ENCODE measurements at places on chromosomes 11 and 22. TPM values are rescaled to one million over a fixed set of nuclear protein-coding genes. Genes with fewer than 3 reads are reported as not detected.

DNA sequence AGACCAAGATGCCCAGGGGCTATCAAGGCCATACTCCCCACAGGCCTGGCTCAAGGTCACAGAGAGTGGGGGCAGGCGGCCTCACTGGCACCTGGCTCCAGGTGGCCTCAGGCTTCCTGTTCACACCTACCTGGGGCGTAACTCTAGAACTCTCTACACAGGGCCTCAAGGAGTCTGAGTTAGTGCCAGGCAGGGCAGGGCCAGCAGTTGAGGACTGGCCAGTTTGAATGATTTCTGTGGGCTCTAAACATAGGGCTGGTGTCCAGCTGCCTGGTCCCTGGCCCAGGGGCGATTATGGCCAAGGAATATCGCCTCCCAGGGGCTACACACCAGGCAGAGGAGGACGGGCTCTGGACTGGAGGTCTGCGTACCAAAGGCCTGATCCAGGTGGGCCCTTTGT, 79.2 kb downstream of the WNT7B start:
- H3K36me3 ChIP-seq, result no peaks in the 10 kb centered on the region
- H3K4me1 ChIP-seq, result no peaks in the 10 kb centered on the region
- no peak for DNase-seq
- H3K4me3 ChIP-seq, result no peak overlapping the region

Gene DBX1
- total RNA-seq, result not detected

DNA sequence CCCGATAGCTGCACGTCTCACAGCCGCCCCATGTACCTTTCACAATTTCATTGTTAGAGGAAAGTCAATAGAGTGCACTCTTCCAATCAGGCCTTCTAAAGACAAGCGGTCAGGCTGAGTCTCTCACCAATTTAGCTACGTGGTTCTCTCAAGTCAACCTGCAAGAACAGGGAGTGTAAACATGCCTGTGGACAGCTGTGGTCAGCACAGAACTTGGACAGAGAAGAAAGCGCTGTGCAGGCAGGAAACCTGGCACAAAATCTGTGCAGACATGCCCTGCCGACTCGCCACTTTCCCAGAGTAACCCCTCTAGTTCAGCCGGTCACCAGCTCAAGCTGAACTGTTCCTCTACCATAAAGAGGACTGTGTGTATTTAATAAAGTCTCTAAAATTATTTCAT, 39.5 kb downstream of the CHKA start:
- no peaks in the 10 kb centered on the region for H3K27me3 ChIP-seq
- no peaks in the 10 kb centered on the region for H3K4me1 ChIP-seq
- H3K27ac ChIP-seq, result no peak overlapping the region
- H3K36me3 ChIP-seq, result peaks cover 2% of the 10 kb centered on the region

GRCh38 chr11:132604431-132604830, 927.9 kb downstream of the OPCML start:
- no peak overlapping the region for H3K4me3 ChIP-seq
- H3K36me3 ChIP-seq, result no peaks in the 10 kb centered on the region
- H3K4me1 ChIP-seq, result no peaks in the 10 kb centered on the region
- H3K27me3 ChIP-seq, result peaks cover 3% of the 10 kb centered on the region
- H3K27ac ChIP-seq, result no peak overlapping the region

Gene BRSK2
- 0.37 TPM for total RNA-seq

DNA sequence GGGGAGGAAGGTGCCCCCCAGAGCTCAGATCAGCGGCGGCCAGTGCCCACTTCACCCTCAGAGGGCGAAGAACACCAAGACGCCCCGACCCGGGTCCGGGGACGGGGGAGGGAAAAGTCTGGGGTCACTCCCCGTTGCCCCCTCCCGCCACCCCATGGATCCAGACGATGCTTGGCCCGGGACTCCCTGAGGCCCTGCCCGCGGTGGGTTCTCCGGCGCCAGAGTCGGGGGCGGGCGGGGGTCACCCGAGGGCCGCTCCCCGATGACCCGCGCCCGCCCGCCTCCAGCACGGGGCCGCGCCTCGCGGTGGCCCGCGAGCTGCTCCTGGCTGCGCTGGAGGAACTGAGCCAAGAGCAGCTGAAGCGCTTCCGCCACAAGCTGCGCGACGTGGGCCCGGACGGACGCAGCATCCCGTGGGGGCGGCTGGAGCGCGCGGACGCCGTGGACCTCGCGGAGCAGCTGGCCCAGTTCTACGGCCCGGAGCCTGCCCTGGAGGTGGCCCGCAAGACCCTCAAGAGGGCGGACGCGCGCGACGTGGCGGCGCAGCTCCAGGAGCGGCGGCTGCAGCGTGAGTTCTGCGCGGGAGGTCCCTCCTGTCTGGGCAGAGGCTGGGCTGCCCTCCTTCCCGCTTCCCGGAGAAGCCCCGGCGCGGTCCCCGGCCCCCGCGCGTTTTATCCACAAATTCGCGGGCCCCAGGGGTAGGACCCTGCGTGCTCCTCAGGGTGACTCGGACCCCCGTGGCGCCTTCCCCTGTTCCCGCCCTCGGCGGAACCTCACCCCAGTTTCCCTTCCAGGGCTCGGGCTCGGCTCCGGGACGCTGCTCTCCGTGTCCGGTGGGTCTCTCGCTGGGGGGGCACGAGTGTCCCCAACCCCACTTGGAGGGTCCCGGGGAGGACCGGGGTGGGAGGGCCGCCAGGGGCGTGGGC, 1.1 kb downstream of the NLRP6 start:
- H3K4me1 ChIP-seq, result peaks cover 31% of the 10 kb centered on the region
- peak overlapping the region; percentile 97 for H3K4me3 ChIP-seq
- peaks cover 55% of the 10 kb centered on the region for H3K36me3 ChIP-seq
- peak; percentile 68 for DNase-seq
- H3K27ac ChIP-seq, result peak overlapping the region; percentile 99

Gene GRM5
- not detected for total RNA-seq

- no peak for DNase-seq
- no peaks in the 10 kb centered on the region for H3K36me3 ChIP-seq
- peaks cover 15% of the 10 kb centered on the region for H3K27me3 ChIP-seq
- H3K27ac ChIP-seq, result peak within 1 kb of the TSS; percentile 21
- peaks cover 2% of the 10 kb centered on the region for H3K4me1 ChIP-seq
Measured at GRCh38 chr11:65945430-65945911, at the start of gene TSGA10IP. Gene TSGA10IP (plus strand): TSS chr11:65945480. CDS start chr11:65945676, 196 bp downstream.

Gene GANAB
- total RNA-seq, result 291 TPM

DNA sequence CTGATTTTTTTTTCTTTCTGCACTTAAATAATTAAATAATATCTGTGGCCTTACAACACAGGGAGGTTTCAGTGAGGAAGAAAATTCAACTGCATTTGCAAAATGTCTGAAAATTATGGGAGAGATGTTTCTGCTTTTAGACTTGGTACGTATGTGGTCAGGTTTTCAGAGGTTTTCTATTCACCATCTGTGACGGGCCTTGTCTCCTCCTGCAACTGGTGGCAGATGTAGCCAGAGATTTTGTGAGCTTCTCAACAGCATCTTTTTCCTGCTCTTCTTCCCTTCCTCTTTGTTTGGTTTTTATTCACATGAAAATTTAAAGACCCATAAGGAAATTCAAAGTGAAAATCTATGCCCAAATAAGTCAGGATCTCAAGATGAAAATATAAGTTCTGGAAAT, 38.3 kb downstream of the ZBTB16 start:
- no peak for DNase-seq
- H3K36me3 ChIP-seq, result peaks cover 4% of the 10 kb centered on the region
- peaks cover 13% of the 10 kb centered on the region for H3K4me1 ChIP-seq
- peaks cover 6% of the 10 kb centered on the region for H3K27me3 ChIP-seq
- no peak overlapping the region for H3K27ac ChIP-seq

Gene NCF4
- 35.3 TPM for total RNA-seq

DNA sequence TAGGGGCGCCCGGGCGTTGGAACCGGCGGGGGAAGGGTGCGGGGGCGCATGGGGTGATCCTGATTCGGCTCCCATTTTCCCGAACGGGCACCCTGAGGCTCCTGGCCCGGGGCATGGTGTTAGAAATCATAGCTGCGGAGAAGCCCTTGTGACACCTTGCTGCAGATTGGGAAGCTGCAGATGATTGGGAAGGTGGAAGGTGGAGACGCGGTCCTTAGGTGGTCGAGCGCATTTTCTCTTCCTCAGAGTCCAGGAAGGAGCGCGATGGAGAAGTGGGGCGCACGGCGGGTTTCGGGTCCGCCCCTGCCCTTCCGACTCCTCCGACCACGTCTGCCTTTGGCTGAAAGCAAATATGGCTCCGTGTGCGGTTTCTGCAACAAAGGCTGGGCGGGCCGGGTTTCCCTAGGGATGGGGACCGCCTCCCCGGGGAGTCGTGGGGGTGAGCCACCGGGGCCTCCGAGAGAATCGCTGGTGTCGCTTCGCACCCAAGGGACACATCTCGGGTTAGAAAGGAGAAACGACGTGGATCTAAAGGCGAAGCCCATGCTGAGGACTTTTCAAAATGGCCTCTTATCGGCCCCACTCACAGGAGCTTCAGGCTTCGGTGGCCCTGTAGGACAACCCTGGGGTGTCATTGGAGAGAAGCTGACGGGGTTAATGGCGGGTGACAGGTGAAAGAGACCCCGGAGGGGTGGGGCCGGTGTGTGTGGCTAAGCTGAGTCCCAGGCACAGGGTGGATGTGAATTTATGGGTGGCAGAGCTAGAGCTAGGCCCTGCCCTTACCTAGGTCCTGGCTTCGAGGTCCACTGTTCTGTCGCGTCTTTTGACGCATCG, 707 bp upstream of the FTH1 start:
- peak overlapping the region; percentile 94 for H3K27ac ChIP-seq
- H3K36me3 ChIP-seq, result peaks cover 29% of the 10 kb centered on the region
- peaks cover 50% of the 10 kb centered on the region for H3K4me1 ChIP-seq

GRCh38 chr11:14262271-14262846, 96.6 kb downstream of the RRAS2 start:
- no peak overlapping the region for H3K4me3 ChIP-seq
- no peak overlapping the region for H3K27ac ChIP-seq
- DNase-seq, result no peak
- H3K27me3 ChIP-seq, result no peaks in the 10 kb centered on the region
- no peaks in the 10 kb centered on the region for H3K4me1 ChIP-seq

- H3K4me3 ChIP-seq, result no peak overlapping the region
- H3K4me1 ChIP-seq, result peaks cover 49% of the 10 kb centered on the region
- peaks cover 31% of the 10 kb centered on the region for H3K36me3 ChIP-seq
- no peak overlapping the region for H3K27ac ChIP-seq
Measured at GRCh38 chr22:39410264-39410663, 10.7 kb downstream of the TAB1 start.

Gene NXPE2
- total RNA-seq, result not detected

DNA sequence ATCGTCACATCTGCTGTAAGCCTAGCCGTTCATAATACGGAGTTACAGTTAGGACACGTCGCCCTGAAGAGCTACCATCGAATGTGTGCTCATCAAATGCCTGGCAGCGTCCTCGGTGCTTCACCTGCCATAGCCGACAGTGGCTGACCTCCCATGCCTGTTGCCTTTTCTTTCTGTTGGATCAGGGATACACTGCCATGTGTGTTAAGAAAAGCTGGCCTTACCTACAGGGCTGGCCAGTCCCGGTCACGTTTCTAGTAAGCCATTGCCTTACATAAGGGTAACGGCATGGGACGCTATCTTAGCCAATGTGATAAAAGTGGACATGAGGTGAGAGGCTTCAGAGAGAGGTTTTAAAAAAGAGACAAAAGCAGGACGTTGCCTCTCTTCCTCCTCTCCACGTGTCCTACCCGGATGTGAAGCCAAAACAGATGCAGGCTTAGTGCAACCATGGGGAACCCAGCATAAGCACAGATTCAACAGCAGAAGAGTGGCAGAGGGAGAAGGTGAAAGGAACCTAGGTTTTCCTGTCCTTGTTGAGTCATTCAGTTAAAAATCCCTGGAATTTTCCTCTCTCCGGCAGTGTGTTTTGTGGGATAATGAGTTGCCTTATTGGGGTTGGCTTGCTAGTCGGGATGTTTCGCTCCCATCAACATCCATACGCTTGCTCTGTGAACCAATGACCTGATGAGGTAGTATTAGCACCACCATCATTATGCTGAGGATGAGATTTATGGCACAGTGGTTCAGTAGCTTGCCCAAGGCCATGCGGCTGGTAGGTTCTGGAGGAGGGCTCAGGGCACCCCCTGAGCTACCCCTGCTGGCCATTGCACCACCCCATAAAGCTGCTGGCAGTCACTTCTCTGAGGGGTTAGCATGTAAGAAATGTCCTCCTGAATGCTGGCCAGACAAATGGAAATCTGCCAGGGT, 67.4 kb upstream of the B3GAT1 start:
- peaks cover 13% of the 10 kb centered on the region for H3K27me3 ChIP-seq
- H3K4me1 ChIP-seq, result peaks cover 2% of the 10 kb centered on the region
- DNase-seq, result no peak
- no peaks in the 10 kb centered on the region for H3K36me3 ChIP-seq
- H3K27ac ChIP-seq, result no peak overlapping the region

DNA sequence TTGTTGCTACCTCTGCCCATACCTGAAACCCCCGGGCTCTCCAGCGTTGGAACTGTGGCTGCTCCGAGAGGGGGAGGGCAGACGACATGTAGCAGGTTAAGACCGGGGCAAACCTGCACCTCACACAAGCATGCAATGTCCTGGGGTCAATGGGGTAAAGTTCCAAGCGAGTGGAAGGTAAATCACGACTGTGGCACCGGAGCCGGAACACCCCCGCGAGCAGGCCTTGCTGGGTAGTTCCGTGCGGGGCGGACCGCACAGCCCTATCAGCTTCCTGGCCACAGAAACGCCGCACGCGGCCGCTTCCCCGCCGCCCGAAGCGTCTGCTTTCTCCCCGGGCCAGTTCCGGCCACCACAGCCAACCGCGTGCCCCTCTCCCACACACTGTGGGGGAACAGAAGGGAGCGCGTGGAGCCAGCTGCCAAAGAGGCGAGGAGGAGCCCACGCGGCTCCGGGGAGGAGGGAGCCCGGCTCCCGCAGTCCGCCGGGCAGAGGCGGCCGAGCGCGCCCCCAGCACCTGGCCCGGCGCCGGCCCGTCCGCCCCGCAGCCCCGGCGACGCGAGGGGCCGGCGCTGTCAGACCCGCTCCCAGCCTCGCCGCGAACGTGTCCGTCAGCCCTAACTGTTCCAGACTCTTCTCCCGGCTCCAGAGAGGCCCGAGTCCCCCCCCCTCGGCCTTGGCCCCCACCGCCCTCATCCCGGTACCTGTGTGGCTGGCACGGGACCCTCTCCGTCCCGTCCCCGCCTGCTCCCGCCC, 1.6 kb downstream of the SPTBN2 start:
- H3K4me3 ChIP-seq, result peak overlapping the region; percentile 36
- peak; percentile 58 for DNase-seq
- H3K36me3 ChIP-seq, result no peaks in the 10 kb centered on the region
- H3K27ac ChIP-seq, result no peak overlapping the region
- peaks cover 78% of the 10 kb centered on the region for H3K27me3 ChIP-seq
- H3K4me1 ChIP-seq, result peaks cover 12% of the 10 kb centered on the region

Gene MRGPRE
- total RNA-seq, result not detected

- no peak for DNase-seq
- H3K4me3 ChIP-seq, result no peak overlapping the region
- no peaks in the 10 kb centered on the region for H3K36me3 ChIP-seq
- no peak overlapping the region for H3K27ac ChIP-seq
Measured at GRCh38 chr11:79055856-79056631, 384.8 kb downstream of the TENM4 start.

Gene GAL3ST3
- 0.14 TPM for total RNA-seq

DNA sequence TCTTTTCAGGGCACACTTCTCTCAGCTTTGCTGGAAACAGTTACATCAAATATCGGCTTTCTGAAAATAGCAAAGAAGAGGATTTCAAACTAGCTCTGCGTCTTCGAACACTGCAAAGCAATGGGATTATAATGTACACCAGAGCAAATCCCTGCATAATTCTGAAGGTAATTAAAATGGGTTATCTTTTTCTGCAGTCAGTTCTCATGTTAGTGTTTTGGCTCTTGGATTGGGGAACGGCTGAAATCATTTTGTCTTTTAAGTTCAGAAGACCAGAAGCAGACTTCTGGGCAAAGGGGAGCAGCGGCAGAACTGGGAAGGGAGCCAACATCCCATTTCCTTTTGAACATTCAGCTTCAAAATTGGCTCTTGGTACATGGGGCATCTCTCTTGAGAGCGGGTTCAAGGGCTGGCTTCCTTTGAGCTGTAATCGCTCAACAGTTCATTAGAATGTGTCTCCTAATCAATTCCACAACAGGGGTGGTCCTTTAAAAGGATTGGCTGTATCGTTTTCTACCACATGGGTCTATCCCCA, 110.2 kb upstream of the MTNR1B start:
- H3K36me3 ChIP-seq, result no peaks in the 10 kb centered on the region
- peaks cover 4% of the 10 kb centered on the region for H3K27me3 ChIP-seq
- H3K27ac ChIP-seq, result no peak overlapping the region
- no peaks in the 10 kb centered on the region for H3K4me1 ChIP-seq

Data from activated naive CD8-positive, alpha-beta T cell treated with anti-CD3 and anti-CD28 coated beads, Interleukin-2, amount 10 ng/mL, durations not matched to agents 7 days and 5 days (primary cell).